ENCODE measurements at places on chromosomes 7 and 10. TPM values are rescaled to one million over a fixed set of nuclear protein-coding genes. Genes with fewer than 3 reads are reported as not detected.

DNA sequence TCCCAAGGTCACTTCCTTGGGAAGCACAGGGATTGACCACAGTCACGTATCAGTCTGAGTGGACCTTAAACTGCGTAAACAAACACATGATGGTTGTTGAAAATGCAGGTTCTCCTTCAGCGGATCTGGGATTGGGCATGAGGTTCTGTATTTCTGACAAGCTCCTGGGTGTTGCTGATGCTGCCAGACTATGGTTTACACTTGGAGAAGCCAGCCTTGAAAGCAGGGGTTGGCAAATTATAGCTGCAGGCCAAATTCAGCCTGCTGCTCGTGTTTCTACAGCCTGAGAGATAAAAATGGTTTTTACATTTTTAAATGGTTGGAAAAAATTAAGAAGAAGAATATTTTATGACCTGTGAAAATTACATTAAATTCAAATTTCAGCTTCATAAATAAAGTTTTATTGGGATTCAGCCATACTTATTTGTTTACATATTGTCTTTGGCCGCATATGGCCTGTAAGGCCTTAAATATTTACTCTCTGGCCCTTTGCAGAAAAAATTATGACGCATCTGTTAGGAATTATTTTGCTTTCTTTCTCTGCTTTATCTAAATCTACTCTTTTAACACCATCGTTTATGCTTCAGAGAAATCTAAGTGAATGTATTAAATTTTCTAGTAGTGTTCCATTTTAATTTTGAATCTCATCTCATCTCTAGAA lies 109.6 kb downstream of the SH2D4B start:
- DNase-seq, result no peak

Gene ANXA8L1
- polyA plus RNA-seq, result not detected

Gene ZNF438
- 9.3 TPM for polyA plus RNA-seq

DNA sequence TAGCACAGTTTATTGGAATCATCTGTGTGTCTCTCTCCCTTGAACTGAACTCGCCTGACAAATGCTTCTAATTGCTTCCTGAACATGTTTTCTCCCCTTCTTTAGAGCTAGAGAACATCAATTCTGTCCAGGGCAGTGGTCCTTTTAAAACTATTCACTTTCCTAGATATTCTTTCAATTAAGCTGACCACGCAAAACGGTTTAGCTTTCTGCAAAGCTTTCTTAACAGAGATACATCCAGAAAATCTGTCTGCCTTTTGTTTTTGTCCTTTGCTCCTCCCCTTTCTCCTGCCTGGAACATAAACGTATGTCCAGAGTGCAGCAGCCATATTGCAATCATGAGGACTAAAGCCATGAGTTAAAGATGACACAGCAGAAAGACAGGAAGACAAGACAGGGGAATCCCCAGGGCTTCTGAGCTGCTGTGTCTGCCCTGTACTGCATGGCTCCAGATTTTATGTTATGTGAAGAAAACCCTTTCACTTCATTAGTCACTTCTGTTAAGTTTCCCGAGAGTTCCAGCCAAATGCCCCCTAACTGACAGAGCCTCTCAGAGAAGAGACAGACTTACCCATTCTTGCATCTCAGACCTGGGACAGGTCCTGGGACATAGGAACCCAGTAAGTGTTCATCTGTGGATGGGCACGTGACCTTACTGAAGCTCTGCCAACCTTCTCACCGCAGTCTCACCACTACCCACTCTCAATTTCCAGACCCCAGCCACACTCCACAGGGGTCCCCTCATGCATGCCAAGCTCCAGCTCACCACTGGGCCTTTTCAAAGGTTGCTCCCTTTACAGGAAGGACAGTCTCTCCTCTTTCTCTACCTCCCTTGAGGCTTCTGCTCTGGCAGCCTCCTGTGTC lies 35.0 kb upstream of the CPXM2 start:
- no peak for DNase-seq

DNA sequence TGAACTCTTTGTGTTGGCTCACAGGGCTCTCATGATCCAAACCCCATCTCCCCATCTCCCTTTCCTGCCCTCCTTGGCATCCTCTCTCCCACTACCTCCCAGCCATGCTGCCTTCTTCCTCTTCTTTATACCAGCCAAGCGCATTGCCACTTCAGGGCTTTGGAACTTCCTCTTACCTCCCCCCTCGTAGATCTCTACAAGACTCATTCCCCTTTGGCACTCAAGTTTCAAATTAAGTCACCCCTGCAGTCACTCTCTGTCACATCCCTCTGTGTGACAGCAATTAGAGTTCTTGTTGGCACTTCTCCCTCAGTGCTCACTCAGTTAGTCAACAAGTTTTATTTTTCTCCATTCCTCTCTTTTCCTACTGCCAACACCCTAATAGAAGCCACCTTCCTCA lies 20.8 kb upstream of the NRP1 start:
- no peak for DNase-seq

DNA sequence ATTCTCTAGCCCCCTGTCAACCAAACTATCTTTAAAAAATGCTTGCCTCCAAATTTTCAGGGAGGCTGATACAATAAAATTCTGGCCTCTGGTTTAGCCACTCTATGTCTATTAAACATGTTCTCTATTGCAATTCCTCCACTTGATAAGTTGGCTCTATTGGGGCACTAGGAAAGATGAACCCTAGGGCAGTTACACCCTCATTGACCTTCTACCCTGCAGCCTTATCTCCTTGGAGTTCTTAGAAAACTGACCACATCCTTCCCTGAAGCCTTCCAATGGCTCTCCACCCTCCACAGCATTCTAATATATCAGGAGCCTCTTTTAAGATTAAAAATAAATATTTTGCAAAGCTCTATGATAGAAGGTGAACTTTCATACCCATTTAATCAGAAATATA lies 30.6 kb downstream of the SVOPL start:
- no peak for DNase-seq

GRCh38 chr7:5451391-5451790 lies 27.8 kb upstream of the TNRC18 start:
- DNase-seq, result no peak

DNA sequence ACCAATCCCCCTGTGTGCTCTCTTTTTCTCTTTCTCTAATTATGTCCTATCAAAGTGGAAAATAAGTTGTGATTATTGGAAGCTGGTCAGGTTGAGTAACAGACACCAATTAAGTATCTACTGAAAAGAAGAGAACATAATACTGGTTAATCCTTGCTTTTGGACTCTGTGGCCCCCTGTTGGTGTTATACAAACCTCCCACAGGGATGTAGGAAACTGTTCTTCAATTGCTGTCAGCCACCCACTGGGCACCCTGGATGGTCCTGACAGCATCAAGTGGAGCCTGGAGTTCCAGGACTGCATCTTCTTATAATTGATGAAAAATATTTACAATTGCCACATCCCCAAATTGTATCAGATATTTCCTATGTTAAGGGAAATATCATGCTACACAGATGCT lies 939.7 kb downstream of the KCNMA1 start:
- DNase-seq, result no peak

Gene CALML3
- polyA plus RNA-seq, result not detected

GRCh38 chr10:102727037-102727818 lies 12.8 kb downstream of the SFXN2 start:
- no peak for DNase-seq

- DNase-seq, result no peak
These were observed at the start of gene GIMAP8 for GRCh38 chr7:150450491-150451001. Gene GIMAP8 (plus strand): TSS chr7:150450630. CDS start chr7:150466699, 16,069 bp downstream.

Gene ZNF365
- 0.48 TPM for polyA plus RNA-seq

GRCh38 chr10:132596742-132597279 lies 59.2 kb downstream of the INPP5A start:
- no peak for DNase-seq

Gene STK32C
- 11.5 TPM for polyA plus RNA-seq
